ENCODE measurements at places on chromosomes 2 and 18.

DNA sequence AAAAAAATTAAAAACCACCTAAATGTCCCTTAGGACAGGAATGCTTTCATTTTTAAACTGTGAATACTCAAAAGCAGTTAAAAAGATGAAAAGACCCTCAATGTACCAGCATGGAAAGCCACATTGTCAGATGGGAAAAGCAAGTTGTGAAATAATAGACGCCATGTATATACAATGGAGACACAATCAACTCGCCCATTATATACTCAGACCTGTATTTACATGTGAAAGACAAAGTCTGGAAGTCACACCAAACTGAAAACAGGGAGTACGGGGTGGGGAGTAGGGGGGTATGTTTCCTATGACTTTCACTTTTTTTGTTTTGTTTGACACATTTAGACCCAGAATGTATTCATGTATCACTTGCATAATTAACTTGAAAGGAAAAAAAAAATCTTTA, 75.6 kb downstream of the CELF4 start:
- no peak for DNase-seq

DNA sequence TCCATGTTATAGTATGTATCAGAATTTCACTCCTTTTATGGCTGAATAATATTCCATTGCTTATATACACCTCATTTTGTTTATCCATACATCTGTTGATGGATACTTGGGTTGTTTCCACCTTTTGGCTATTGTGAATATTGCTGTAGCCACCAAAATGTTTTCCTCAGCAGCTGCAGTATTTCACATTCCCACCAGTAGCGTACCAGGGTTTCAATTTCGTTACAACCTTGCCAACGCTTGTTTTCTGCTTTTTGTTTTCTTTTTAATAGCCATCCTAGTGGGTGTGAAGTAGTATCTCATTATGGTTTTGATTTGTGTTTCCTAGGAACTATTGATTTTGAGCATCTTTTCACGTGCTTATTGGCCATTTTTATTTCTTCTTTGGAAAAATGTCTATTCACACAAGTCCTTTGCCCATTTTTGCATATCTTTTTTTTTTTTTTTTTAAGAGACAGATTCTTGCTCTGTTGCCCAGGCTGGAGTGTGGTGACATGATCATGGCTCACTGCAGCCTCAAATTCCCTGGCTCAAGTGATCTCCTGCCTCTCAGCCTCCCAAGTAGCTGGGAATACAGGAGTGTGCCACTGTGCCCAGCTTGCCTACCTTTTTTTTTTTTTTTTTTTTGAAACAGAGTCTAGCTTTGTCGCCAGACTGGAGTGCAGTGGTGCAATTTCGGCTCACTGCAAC, 14.2 kb downstream of the UBXN2A start:
- DNase-seq: no peak

DNA sequence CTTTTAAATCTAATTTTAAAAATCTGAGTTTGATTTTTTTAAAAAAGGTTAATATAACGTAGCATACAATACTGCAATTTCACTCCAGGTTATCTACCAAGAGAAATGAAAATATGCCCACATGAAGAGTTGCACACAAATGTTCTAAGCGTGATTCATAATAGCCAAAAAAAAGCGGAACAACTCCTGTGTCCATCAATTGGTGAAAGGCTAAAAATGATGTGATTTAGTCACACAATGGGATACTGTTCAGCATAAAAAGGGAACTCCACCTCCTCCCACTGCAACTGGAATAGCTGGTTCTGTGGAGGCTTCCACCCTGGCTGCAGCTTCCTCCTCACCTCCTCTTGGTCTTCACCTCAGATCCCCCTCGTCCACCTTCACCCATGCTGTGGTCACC, 132.8 kb downstream of the PIK3C3 start:
- DNase-seq: no peak

DNA sequence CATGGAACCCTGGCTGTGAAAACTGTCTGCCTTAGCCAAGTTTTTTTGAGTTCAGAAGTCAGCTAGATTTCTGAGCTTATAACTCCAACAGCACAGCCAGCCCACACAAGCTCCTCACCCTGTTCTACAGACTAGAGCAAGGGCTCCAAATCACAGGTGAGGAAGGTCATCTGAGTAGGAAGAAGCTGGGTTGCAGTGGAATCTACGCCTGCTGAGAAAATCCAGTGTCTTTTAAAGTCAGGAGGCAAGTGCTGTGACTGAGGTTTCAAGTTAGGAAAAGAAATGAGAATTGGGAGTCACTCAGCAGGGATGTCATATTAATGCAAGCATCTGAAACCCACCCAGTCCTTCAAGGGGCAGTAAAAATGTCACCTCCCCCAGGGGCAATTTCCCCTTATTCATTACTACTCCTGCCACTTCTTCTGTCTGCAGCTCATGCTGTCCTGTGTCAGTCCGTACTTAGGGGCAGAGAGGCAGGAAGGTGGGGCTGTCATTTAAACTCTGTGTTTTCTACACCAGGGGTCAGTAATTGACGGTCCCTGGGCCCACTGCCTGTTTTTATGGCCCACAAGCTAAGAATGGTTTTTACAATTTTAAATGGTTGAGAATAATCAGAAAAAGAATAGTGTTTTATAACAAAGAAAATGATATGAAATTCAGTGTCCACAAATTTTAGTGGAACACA, 551.1 kb downstream of the BCL11A start:
- no peak for DNase-seq

- DNase-seq: no peak
Observed at GRCh38 chr2:229133155-229133772, 137.8 kb downstream of the PID1 start.

- DNase-seq: no peak
Observed at GRCh38 chr2:69603146-69603743, 40.3 kb downstream of the AAK1 start.

DNA sequence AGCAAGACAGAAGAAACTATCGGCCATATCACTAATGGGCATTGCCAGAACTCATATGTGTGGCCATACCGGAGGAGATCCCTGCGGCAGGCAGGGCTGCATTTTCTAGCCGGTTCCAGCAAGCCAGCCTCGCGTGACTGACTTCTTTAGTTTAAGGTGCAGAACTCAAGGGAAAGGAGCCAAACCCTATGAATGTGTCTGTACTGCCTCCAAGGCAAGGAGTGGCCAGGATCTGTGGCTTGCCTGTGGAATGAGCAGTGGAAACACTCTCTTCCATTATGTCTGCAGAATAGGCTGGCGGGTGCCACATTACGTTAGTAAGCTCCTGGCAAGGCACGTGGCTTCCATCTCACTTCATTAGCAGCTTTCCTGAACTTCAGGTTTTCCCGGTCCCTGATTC, 137.6 kb downstream of the ATL2 start:
- DNase-seq: no peak

- DNase-seq: no peak
Observed at GRCh38 chr18:10514082-10514481, 11.7 kb upstream of the NAPG start.

DNA sequence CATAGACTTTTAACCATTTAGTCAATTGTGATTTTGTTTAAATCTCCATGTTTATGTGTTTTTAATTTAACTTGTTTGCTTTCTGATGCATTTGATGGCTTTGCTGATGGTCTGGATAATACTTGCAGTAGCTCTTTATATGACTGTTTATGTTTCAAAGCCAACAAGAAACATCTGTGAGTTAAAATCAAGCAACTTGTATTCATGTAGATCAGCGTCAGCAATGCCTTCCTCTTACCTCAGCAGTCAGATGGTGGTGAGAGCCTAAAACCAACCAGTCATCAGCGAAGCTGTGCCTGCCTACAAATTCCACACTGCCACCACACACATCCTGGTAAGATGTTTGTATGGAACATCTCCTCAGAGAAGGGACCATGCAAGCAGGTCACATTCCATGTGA, 231.9 kb downstream of the PTGR3 start:
- DNase-seq: no peak

DNA sequence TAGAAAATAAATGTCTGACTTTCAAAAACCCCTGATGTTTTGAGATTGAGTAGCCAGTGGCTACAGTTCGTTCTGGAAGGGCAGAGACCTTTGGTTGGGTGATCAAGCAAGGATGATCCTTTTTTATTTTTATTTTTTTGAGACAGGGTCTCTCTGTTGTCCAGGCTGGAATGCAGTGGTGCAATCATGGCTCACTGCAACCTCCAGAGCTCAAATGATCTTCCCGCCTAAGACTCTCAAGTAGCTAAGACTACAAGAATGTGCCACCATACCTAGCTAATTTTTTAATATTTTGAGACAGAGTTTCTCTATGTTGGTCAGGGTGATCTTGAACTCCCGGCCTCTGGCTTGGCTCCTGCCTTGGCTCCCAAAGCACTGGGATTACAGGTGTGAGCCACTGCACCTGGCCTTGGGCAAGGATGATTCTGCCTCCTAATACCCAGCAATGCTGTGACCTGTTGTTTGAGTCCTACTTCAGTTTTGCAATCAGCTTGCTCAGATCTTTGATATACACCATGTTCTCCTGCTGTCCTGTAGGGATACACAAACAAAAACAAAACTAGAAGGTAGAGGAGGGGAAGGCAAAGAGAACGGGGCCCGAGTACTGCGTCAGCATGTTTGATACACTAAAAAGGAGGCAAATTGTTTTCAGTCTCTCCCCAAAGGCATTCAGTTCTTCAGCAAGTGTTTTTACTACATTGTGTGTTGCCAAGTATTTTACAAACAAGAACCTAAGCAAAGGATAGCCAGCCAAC, 59.2 kb upstream of the LYPD6B start:
- DNase-seq: no peak

DNA sequence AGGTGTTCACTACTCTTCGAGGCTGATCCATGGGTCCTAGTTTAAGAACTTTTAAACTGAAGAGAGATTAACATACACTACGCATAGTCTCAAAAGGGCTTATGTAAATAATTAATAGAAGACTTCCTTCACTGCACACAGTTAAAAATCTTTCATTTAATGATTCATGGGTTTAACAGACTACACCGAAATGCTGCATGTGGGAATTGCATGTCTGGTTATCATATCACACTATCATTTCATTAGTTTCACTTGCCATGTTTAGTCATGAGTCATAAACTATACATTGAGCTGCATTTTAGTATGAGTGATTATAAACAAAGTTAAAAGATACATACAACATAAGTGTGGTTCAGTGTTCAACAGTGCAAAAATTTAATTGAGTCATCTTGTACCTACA, 31.2 kb downstream of the GLS start:
- no peak for DNase-seq

DNA sequence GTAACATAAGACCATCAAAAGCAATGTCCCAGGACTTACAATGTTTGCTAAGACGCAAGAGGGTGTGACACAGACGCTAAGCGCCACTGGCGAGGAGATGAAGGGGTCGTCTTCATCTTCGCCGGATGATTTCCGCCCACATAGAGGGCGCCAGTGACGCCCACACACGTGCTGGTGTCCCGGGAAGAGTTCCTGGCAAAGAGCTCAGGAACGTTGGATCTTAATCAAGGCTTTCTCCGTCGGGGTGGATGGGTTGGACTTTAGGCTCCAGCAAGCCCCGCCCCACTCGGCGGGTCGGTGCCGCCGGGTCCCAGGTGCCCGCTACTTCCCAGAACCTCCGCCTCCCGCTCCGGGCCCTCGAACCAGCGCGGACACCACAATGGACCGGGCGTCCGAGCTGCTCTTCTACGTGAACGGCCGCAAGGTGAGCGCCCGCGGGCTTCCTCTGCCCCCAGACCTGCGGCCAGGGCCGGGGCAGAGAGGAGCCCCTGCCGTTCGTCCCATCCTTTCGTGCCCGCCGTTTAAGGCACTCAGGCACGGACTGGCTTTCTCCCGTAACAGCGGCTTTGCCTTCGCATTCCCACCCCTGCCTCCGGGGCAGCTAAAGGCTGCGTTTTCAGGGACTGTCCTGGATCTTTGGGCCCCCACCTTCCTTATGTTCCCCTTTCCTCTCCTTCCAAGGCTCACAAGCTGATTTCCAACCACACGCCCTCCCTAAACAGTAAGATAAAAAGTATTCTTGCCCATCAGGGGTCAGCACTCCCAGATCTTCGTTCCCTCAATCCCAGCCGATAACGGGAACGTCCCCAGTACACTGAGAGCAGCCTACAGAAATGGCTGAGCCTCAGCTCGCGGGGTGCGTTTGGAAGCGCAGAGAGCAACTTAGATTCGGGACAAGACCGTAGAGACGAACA, at the start of gene AOX1:
Gene AOX1, plus strand, starts transcription at position 285 of the 914 bp plus-strand sequence. Its CDS starts 95 bp downstream, at position 380.
- DNase-seq: no peak

- DNase-seq: peak; percentile 31
Observed at GRCh38 chr18:5057386-5058348, 139.4 kb downstream of the AKAIN1 start.

DNA sequence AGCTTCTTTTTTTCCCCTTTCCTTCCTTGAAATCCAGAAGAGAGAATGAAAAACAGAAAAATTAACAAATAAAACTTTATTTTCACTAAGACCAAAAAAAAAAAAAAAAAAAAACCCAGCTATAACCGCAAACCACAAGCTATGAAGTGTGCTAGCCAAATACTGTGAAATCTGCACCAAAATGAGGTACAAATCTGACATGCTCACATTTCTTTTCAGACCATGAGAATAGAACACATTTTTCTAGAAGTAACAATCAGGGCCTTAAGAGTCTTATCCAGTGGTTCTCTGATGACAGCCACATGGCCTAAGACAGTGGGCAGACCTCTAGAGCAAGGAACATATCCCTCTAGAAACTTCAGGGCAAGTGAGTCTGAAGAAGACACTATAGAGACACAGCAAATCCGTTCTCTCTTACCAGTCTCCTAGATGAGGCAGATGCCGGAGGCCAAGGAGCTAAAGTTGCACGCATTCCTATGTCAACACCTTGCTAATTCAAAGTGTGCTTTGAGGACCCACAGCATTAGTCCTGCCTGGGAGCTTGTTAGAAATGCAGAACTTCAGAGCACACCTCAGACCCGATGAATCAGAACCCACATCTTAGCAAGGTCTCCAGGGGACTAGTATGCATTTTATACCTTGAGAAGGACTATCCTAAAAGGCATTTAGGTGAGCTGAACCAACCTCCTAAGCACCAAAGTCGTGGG, 317.1 kb downstream of the MYCN start:
- no peak for DNase-seq

DNA sequence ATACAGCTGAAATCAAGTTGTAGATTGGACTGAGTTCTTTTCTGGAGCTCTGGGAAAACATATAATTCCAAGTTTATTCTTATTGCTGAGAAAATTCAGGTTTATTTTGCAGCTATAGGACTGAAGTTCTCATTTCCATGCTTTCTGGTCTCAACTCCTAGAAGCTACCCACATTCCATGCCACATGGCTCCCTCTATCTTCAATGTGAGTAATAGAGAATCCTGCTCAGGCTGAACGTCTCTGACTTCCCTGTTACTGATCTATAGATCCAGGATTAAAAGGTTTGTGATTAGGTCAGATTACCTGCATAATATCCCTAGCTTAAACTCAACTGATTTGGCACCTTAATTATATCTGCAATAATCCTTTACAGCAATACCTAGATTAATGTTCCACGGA, 453.8 kb upstream of the MC4R start:
- DNase-seq: no peak
